Left hindlimb (tissue), 1 donor: ENCODE measurements at places on chromosomes 3 and 15.

DNA sequence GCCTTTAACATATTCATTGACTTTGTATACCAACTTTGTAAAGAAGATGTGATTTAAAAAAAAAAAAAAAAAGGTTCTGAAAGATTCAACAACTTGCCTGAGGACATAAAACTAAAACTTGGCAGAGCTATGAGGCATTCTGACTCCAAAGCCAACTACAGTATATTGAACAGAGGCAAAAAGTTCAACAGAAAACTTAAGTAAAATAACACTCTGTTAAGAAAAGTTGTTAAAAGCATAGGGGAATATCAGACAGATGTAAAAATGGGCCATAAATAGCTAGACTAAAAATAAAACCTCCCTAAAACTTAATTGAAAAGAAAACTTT lies 23.4 kb downstream of the GOLIM4 start:
- no peak for DNase-seq

DNA sequence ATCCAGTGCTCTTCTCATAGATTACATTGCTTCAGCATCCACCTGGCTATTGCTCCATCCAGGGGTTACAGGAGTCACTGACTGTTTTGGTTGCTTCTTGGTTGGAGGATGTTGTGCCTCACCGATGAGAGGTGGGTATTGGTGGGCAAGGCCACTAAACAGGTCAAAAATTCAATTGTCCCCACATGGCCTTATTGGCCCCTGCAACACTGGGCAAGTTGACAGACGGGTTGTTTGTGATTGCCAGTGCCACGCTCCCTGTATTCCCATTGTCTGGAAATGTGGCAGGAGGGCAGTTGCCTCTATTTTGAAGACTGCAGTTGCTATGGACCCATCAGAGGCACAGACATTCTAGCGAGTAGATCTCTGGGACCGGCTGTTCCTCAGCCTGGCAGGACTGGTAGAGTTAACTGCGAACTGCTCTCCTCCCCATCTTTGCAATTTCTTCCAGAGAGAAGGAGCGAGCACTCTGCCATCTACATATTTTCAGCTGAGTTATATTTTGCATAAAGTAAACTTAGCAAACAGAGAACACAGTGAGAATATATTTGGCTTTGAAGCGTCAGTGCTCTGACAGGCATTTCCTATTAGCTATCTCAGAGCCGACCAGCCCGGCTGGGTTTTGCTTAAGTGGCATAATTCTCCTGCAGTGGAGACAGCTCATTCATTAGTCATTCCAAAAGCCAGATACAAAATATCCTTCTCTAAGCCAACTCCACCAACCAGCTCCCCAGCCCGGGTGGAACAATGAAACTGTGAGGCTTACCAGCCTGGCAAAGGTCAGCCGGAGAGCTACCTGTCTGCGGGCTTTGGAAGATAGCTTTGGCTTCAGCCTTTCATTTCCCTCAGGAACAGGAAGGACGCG lies 26.0 kb upstream of the MAGEF1 start:
- no peak for DNase-seq

DNA sequence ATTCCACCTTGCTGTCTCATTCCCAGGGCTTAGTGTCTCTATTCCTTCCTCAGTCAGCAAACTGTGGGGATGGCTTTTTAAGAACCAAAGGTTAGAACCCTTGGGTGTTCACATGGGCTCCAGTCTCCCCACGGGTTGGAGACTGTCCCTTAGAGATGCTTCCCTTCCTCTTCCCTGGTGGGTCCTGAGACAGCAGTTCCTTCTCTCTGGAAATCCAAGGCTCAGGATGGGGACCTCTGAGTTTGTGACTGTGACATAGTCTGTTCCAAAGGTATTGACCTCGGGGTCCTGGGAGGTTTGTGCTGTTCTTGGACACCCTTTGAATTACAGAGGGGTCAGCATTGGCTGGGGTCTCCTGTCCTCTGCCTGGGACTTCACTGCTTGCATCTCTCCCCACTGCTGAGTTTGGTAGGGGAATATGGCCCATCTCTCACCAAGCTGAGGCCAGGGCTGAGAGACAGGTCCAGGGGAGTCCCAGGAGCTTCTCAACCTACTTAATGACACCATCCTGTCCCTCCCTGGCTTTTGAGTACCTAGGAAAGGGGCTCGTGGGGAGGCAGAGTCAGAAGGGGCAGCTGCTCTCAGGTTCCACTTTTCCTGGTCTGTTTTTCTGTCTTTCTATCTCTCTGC lies 1.5 kb downstream of the GRM2 start:
- DNase-seq, result no peak

DNA sequence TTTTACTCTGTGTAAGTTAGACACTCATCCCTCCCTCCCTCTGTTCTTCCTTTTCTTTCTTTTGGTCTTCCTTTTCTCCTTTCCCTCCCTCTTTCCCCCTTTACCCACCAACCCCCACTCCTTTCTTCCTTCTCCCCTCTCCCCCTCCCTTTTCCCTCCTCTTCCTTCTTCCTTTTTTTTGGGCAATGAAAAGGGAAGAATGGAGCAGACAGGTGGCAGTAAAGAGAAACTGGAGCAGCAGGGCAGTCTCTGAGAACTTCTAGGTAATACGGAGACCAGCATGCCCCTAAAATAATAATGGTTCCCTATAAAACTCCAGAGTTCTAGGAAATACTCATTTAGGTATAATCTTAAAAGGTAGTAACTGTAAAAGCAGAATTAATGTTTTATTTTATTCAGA lies 11.4 kb upstream of the GPR171 start:
- no peak for DNase-seq

GRCh38 chr3:98232489-98232888 lies 31.6 kb upstream of the OR5H6 start:
- no peak for DNase-seq

DNA sequence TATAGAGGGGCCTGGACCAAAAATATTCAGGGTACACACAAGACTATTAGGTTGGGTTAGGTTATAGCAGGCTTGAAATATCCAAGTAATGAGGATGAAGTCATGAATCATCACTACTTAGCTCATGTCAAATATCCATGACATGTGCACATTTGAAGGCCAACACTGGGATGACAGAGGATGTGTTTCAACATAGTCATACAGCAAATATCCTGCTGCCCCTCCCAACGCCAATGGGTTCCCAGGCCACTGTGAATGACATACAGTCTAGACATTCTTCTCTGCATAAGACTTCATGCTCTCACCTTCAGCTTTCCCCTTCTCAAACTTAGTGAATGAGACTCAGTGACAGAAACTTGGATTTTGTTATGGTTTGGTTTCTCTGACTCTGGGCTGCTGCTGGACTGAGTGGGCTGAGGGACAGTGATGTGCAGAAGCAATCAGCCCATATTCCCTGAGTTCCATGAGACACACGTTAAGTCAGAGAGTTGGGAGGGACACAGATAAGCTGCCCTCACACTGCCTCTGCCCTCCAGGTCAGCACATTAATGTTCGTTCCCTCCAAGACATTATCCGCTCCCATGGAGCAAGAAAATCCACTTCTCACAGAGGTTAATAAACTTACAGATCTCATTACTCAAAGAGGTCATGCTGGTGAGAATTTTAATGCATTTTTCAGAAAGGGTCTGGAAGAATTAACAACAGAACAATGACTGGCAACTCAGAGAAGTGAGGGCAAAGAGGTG lies 15.4 kb downstream of the HOMER2 start:
- no peak for DNase-seq

DNA sequence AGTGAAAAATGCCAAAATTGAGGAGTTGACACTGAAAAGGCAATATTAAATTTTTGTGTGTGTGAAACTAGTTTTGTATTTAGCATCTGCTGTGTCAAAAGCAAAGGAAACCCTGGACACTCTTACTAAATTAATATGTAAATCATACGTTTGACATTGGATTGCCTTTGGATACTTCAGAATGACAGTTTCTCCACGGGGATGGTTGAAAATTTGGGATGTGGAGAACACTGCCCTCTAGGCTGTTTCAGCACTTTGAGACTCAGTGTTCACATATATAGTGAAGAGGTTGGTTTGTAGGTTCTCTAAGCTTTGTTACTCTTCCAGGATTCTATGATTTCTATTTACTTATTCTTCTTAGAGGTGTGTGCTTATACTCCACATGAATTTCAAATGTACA lies 3.0 kb downstream of the ROBO2 start:
- DNase-seq, result no peak

- DNase-seq, result no peak
These were observed 108.5 kb downstream of the PLCL2 start for GRCh38 chr3:16993227-16993626.

DNA sequence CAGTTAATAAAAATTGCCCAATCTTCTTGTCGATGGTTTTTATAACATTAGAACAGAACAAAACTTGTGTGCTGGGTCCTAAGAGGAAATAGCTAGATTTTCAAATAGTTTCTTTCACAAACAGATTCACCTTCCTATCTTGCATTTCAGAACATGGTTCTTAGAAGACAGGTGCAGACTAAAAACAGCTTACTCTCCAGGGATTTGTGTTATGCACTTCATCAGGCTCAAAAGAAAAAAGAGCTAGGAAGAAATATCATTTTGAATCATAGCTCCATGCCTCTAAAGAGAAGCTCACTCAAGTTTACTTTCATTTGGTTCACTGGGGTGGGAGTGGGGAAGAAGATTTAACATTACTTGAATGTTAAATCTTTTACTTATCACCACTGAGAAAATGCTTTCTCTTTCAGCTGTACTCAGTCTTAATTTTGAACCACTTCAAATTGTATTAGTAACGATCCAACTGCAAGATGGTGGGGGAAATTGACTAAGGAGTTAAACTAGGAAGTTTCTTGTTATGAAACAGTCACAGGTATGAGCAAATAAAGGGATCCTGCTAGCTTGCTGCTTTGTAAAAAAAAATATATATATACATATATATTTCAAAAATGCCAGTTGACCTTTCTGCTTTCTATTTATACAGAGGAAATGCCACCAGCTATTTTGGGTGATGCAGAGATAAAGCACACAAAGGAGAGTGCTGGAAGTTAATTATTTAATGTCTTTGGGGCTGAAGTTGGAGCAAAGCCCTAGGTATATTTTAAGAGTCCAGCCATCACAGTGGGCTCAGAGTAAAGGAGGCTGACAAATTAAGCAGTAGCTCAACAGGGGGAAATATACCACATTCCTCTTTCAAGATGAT lies 28.3 kb upstream of the NUDT16 start:
- DNase-seq, result no peak

- no peak for DNase-seq
These were observed 16.8 kb downstream of the NOX5 start for GRCh38 chr15:69031013-69032001.

DNA sequence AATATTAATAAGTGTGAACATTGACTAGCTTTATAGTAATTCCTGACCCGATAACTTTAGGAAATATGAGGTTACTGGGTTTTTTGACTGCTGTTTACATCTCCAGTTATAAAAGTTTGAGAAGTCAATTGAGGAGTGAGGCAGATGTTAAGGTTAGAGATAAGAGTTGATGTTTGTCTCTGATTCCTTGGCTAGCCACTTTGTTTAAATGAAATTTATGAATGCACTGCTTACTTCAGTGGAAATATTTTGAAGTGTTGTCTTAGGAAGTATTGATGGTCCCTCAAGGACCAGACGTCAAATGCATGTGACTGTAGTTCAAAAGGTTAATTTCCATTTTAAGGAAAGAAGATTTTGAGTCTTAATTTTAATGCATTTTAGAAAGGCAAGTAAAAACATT lies 41.7 kb downstream of the MAP2K5 start:
- DNase-seq, result no peak
